ENCODE measurements at places on chromosomes 4 and X.

DNA sequence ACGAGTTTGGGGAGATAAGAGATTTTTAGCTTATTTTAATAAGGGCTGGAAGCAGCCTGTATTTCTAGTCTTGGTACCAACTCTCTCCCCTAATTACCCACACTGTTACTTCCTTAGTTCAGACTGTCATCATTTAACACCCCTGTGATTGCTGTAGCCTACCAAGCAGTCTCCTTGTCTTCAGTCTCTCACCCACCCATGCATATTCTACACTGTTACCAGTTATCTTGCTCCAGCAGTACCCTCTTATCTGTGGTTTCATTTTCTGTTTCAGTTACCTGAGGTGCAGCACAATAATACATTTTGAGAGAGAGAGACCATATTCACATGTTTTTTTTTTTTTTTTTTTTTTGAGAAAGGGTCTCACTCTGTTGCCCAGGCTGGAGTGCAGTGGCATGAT is 80.2 kb downstream of the DIAPH2 start:
- no peak for DNase-seq

DNA sequence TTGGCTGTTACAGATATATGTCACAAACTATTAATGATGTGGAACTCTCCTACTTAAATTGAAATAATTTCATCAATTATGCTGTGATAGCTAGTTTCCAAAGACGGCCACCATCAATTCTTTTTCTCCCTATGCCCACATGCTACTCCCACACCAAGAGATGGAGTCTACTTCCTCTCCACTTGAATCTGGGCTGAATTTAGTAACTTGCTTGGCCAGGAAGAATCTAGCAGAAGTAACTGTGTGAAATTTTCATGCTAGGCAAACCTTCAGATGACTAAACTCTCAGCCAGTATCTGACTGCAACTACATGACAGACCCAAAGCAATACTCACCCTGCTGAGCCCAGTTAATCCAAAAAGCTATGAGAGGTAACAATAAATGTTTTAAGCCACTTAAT is 3.2 kb downstream of the SEPSECS start:
- no peak for DNase-seq

- DNase-seq = no peak
Measured at GRCh38 chr4:57020467-57021101, 41.9 kb downstream of the POLR2B start.

DNA sequence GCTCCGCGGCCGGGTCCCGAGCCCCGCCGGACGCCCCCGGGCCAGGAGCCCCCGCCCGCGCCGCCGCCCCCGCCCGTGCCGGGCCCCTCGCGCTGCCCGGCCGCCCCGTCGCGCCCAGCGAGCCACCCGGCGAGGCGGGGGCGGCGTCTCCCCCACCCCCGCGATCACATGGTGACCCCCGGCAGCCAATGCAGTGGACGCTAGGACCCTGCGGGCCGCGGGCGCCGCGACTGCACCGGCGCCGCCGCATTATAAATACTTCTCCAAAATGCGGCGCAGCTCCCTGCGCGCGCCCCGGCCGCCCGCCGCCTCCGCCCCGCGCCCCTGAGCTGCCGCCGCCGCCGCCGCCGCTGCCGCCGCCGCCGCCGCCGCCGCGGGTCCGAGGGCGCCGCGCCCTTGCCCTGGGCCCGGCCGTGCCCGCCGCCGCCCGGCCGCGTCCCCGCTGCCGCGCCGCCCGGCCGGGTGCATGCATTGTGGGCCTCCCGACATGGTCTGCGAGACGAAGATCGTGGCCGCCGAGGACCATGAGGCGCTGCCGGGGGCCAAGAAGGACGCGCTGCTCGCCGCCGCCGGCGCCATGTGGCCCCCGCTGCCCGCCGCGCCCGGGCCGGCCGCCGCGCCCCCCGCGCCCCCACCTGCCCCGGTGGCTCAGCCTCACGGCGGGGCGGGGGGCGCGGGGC is at the start of gene NAT8L:
Gene NAT8L, plus strand, starts transcription at position 282 of the 680 bp plus-strand sequence. Its CDS starts 185 bp downstream, at position 467.
- no peak for DNase-seq

GRCh38 chrX:115318139-115318538 is 28.6 kb downstream of the LUZP4 start:
- no peak for DNase-seq

GRCh38 chrX:67734111-67734753 is 190.4 kb downstream of the AR start:
- no peak for DNase-seq

DNA sequence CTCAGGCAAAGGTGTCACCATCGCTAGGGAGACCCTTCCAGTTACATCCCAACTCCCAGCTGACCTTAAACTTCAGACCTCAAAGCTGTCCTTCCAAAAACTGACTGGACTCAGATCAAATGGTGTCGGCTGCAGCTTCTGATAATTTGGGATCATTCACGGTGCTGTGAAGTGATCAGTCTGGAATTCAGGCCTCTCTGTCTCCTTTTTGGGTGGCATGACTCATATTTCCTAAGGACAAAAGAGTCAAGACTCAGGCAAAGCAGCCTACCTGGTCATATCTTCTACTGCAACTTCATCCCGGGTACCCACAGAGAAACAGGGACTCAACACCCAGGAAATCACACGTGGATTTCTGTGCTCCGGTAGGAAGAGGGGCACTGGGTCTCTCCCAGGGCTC is 87.6 kb downstream of the SORCS2 start:
- no peak for DNase-seq

DNA sequence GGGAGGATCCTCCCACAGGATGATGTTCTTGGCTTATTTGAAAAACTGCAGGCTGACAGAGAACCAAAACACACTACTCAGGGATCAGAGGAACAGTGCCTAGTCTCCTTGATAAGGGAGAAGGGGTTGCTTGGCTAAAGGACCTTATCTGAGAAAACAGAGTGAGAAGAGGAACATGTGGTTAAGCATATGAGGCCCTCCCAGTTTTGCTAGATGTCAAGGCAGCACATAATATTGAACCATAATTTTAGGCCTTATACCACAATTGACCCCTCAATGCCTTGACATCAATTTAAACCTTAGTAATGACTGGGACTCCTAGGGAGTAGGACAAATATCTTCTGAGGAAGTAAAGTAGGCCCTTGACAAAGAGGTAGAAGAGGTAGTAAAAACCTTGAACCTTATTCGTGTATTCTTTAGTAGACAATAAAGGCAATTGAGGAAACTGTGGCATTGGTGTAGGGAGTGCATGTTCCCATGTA is 79.3 kb downstream of the TEX13C start:
- DNase-seq = no peak

GRCh38 chr4:119675391-119675790 is 46.8 kb upstream of the PDE5A start:
- no peak for DNase-seq

- no peak for DNase-seq
Measured at GRCh38 chr4:182840108-182840507, 77.1 kb downstream of the DCTD start.

- no peak for DNase-seq
Measured at GRCh38 chr4:128449251-128449650, 161.6 kb upstream of the PGRMC2 start.

DNA sequence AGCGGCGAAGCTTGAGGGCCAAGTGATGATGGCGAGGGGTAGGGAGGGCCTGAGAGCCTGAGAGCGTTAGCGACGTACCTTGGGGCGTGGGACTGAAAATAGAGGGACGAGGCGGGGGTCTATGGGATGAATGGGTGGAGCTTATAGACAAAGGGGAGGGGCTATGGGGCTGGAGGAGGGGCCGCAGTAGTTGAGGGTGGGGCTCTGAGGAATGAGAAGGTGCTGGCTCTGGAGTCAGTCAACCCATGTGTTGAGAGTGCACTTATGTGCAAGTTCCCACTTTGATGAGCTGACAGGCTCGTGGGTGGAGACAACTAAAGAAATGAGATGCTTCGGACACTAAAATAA is 488 bp downstream of the TBC1D25 start:
- DNase-seq = peak; percentile 62

DNA sequence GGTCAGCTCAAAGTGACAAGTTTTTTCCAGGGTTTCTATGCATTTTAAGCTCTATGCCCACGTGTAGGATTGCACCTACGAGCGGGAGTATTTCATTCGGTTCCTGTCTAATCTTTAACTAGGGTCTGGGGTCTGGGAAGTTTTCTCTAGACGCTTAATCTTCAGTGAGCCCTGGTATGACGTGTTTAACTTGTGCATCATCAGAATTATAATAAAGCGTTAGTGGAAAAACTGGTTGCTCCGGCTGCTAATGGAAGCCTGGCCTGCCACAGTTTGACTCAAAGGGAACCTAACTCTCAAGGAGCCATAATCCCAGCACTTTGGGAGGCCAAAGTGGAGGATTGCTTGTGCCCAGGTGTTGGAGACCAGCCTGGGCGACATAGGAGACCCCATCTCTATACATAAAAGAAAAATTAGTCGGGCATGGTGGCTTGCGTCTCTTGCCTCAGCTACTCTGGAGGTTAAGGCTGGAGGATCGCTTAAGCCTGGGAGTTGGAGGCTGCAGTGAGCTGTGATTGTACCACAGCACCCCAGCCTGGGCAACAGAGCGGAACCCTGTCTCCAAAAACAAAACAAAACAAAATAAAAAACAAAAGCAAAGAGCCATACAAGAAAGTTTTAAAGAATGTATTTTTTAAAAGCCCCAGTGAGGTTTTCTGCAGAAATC is 30.2 kb downstream of the ARSD start:
- DNase-seq = no peak

DNA sequence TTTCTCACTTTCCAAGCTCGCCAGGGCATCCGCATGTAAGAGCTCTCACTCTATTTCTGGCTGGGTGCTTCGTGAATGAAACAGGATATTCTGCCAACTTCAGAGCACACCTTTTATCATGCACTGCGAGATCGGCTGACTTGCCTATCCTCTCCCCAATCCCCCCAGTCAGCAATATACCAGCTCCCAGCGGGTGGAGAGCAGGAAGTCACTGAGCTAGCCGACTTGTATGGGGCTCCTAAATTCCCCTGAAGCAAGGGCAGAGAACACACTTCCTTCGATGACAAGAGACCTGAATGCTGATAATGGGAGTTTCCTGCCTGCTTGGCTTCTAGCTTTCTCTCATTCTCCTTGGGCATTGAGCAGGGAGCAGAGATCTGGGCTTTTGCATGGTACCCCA is 33.8 kb upstream of the MAMLD1 start:
- no peak for DNase-seq

DNA sequence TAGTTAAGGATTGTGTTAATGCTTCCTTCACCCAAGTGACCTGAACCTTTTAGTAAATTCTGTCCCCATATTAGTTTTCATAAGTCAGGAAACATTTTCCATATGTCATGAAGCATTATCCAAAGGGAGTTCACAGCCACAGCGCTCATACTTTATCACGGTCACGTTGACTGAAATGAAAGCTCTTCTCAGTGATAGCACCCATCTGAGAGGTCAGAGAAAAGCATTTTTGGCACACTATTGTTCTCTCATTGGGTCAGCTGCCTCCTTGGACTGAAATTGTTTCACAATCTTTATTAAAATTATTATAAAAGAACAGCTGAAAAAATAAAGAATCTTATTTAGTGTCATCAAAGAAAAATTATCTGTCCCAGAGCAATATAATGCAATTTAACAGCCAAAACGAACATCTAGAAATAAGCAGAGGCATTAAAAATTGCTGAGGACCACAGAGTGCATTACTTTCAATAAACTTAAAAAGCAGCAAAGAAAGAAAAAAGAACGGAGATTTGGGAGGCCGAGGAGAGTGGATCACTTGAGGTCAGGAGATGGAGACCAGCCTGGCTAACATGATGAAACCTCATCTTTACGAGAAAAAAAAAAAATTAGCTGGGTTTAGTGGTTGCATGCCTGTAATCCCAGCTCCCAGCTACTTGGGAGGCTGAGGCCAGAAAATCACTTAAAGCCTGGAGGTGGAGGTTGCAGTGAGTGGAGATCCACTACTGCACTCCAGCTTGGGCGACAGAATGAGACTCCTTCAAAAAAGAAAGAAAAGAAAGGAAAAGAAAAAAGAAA is 680.8 kb upstream of the FAM241A start:
- no peak for DNase-seq

DNA sequence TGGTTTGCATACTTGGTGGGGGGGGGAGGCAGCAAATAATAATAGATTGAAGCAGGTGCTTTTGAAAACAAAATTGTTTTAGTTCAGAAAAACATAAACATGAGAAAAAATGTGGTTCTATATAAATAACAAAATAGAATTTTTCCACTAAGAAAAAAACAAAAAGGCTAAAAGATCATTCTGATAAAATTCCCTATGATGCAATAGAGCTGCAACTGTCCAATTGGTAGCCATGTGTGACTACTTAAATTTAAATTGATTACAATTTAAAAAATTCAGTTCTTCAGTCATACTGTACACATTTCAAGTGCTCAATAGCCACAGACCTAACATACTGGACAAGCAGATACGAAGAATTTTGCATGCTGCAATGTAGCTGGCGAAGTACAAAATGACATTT is 11.0 kb downstream of the TRMT10A start:
- DNase-seq = no peak

- DNase-seq = no peak
Measured at GRCh38 chr4:38788317-38788716, 5.5 kb upstream of the TLR10 start.

DNA sequence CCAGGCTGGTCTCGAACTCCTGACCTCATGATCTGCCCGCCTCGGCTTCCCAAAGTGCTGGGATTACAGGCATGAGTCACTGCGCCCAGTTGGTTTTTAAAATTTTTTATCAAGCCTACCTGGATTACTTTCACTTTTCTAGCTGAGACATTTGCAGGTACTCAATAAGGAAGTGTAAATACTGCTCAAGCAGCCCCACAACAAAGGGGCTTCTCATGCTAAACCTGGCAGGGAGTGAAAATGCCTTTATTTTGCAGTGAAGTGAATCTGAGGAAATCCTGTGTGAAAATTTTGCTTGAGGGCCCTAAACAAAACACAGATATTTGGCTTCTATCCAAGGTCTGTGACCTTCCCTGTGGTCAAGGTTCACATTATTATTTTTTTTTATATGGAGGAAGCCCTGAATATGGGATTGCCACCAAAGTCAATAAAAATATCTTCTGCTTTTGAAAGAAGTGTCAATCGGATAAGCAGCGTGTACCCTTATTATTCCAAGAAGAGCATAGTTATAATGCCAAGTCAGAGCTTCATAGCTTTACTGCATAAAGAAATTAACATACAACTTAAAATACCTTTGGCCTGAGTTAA is 481.0 kb downstream of the SH2D1A start:
- DNase-seq = no peak

DNA sequence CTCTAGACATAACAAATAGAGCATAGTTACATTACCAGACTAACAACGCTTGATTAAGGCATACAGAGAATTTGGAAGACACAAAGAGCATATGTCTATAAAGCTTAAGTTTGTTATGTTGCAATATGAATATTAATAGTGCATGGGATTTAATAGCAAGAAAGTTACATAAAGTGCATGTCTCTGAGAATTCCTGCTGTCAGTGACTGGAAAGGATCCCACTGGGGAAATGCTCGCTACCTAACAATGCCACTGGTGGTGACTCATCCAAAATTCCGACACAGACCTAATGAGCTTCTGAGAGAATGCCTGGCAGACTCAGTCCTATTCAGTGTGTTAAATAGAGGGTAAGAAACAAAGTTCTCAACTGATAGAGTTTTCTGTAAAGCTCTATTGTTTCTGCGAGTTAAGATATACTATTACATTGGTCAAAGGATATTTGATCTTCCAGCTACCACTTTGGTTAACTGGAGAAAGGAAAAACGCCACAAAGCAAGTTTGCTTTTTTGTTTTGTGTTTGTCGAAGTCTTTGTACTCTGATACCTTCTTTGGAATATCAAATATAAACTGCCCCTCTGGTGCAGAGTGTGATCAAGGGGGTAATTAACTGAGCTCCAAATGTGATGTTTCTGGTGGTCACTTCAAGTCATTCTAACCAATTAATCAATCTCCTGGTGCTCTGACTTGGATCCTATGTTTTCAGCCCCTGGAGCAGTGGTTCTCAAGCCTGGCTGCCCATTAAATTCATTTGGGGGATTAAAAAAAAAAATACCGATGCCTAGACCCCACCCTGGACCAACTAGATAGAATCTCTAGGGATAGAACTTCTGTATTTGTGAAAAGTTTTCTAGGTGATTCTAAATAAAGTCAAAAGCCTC is 107.9 kb downstream of the PALLD start:
- DNase-seq = no peak

All from stimulated activated CD4-positive, alpha-beta T cell treated with anti-CD3 and anti-CD28 coated beads, Interleukin-4, amount 100 ng/mL, for 24 hours (primary cell).